ENCODE measurements at places on chromosomes 5 and 9.

GRCh38 chr5:44389090-44389822 lies at the start of gene FGF10:
Gene FGF10, minus strand, starts transcription at chr5:44389420. Its CDS starts 738 bp downstream, at chr5:44388682.
- no peak for DNase-seq

GRCh38 chr5:52947851-52948250 lies 41.3 kb upstream of the ITGA2 start:
- no peak for DNase-seq

- no peak for DNase-seq
These were observed 44.0 kb downstream of the NNT start for GRCh38 chr5:43646992-43647391.

GRCh38 chr5:179927824-179928223 lies 20.1 kb upstream of the TBC1D9B start:
- DNase-seq = no peak

GRCh38 chr9:89519366-89519805 lies 21.5 kb upstream of the SEMA4D start:
- DNase-seq = no peak

Measured in central memory CD8-positive, alpha-beta T cell (primary cell).